ENCODE measurements at places on chromosomes 4 and X.

GRCh38 chr4:51842167-51842553 is 793 bp upstream of the DCUN1D4 start:
- DNase-seq = no peak

- no peak for DNase-seq
Observed at GRCh38 chrX:109936114-109936513, 66.8 kb upstream of the TMEM164 start.

- DNase-seq = no peak
Observed at GRCh38 chr4:140718241-140718952, 37.8 kb downstream of the TBC1D9 start.

DNA sequence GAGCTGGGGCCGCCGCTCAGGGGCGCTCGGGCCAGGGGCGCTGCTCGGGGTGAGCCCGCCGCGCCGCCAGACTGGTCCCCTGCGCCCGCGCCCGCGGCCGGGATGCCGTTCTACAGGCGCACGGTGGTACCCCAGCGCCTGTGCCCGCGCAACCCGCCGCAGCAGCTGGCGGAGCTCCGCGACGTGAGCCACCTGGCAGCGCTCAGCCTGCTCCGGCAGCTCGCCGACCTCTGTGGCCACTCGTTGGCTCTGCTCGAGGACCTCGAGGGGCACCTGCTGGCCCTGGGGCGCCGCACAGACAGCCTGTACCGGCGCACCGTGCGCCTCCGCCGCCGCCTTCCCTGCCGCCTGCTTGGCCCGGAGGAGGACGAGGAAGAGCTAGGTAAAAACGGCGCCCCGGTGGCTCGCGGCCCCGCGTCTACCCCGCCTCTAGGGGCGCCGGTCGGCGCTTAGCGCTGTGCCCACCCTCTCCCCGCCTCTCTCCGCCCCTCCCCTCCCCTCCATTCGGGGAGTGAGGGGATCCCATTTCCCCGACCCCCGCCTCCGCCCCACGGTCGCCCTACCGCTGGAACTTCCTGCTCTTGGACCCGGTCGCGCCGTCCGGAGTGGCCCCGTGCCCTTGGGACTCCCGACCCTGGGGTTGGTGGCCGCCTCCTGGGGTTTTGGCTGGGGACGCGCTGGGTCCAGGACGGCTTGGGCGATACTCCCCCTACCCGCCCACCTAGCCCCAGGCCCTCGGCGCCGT is 513 bp downstream of the NHSL2 start:
- peak; percentile 63 for DNase-seq

DNA sequence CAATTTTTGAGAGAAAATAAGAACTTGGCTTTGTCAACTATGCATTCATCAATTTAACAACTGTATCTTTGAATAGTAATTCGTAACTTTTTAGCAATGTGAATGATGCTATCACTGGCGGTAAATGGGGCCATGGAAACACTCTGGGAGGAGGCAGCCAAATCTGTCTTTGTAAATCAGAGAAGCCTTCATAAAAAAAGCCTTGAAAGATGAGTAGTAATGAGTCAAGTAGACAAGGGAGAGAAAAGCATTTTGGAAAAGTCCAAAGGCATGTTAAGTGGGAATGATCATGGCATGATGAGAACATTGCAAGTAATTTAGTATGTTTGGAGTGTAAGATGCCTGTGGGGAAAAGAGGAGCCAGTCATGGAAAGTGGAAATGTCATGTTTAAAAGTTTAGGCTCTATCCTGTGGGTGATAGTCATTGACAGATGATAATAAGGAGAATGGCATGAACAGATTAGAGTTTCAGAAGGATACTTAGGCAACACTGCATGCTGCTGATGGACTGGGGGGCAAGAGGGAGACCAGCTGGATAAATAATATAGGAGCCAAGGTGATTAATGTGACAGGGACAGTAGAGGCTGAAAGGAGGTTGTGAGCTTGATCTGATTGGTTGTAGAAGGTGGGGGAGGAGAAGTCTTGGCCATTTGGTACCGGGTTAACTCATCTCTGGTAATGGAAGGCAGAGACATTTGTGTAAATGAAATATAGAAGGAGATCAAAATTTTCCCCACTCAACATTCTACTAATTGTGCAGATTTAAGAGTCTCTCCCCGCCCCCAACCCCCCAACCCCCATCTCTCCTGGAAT is 16.3 kb downstream of the SPRY1 start:
- DNase-seq = no peak

DNA sequence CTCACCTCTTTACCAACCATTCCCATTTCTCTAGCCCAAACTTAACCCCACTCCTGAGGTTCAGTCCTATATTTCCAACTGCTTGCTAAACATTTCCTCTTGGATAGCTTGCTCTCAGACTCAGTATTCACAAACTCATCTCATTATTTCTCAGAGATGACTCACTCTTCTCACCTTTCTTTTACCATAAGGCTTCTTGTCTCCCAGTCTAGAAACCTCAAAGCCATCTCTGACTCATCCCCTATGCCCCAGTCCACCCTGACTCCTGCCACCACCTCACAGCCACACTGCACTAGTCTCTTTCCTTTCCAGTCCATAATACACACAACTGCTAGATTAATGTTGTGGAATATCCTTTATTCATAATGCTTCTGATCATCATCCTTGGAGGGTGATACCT is 4.8 kb downstream of the FRMPD3 start:
- DNase-seq = no peak

DNA sequence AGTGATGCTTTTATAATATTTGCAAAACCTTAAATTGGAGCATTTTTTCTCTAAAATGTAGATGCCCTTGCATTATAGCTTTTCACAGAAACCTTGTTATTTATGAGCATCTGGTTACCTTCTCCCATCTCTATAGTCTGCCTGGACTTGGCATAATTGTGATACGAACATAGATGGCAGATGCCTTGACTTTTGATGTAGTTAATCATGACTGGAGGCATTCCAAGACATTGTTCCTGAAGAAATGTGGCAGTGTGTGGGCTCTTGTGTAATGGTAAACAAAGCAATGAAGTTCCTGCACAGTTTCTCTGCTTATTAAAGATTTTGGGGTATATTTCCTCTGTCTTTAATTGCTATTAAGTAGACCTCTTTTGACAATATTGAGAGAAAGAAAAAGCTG is 500.1 kb downstream of the PCDH19 start:
- no peak for DNase-seq

GRCh38 chr4:66602622-66603021 is 932.3 kb upstream of the EPHA5 start:
- no peak for DNase-seq

GRCh38 chrX:103483720-103484119 is 35.6 kb downstream of the RAB40A start:
- DNase-seq = no peak

DNA sequence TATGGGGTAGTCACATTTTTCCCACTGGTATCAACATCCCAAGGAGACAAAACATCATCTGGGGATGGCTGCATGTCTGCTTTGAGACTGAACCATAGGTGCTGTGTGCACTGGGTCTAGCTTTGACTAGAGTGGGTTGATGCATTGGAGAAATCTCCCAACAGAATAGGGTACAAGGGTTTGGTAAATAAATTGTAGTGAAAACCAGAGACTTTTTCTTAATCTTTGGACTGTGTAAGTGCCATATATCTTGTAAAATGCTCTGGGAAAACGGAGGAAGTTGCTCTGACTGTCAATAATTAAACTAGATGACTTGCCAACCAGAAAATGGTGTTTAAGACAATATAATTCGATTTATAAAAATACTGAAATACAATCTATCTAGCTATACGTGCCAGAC is 1064.0 kb upstream of the SLIT2 start:
- no peak for DNase-seq

- DNase-seq = no peak
Observed at GRCh38 chrX:112078606-112079005, 4.0 kb downstream of the TRPC5 start.

GRCh38 chr4:113637823-113638561 is 123.5 kb downstream of the CAMK2D start:
- DNase-seq = no peak

- DNase-seq = no peak
Observed at GRCh38 chrX:44012484-44013096, 39.4 kb upstream of the NDP start.

- DNase-seq = no peak
Observed at GRCh38 chr4:59222221-59222620, 1977.9 kb upstream of the ADGRL3 start.

- DNase-seq = no peak
Observed at GRCh38 chr4:26482508-26483462, 7.5 kb downstream of the CCKAR start.

DNA sequence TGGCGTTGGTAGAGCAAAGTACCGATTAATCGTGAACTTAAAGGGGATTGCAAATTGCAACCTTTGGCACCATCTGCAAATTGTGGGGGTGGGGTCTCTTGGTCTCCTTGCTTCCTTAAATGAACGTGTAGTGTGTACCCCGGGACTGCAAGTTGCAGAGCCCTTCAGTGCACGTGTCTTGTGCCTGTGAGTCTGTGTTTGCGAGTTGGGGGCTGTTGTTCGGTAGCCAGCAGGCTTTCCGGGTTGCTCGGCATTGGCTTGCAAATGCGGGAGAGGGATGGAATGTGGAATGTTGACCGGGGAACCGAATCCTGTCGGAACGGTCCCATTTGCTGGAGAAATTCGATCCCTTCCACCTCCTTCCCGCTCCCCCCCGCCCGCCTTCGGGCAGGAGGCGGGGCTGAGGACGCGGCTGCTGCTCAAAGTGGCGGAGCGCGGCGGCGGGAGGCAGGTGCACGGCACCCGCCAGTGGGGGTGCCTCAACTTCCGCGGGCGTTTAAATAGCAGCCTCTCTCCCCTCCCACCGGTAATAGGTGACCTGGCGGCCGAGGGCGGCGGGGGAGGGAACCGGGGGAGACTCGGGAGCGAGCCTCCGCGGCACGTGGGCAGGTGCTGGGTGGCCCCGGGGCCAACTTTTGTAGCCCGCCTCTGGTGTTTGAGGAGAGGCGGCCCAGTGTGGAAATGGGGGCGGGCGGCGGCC is 1.5 kb downstream of the JADE1 start:
- DNase-seq = peak; percentile 79

GRCh38 chrX:97234471-97235081 is 350.9 kb downstream of the RPA4 start:
- DNase-seq = no peak

DNA sequence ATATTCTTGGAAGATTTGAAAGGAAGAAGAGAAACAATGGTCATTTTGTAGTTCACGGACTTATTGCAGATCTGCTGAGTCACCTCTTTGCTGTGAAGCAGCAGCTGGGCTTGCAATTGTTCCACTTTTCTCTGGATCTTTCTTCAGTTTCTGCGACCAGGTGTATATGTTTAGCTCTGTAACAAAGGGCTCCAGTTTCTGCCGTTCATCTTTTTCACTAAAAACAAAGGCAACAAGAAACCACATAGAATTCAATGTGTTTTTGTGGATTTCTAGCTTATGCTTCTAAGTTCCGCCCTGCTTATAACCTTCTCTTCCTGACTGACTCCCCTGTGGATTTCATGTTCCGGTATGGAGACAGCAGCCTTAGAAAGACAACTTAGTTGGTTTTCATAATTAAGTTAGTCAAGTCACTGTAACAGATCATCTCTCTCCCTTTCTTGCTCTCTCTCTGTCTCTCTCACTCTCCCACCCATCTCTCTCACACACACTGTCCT is 121.6 kb upstream of the EPHA5 start:
- no peak for DNase-seq

GRCh38 chr4:53361451-53361850 is 4.4 kb downstream of the SCFD2 start:
- no peak for DNase-seq

DNA sequence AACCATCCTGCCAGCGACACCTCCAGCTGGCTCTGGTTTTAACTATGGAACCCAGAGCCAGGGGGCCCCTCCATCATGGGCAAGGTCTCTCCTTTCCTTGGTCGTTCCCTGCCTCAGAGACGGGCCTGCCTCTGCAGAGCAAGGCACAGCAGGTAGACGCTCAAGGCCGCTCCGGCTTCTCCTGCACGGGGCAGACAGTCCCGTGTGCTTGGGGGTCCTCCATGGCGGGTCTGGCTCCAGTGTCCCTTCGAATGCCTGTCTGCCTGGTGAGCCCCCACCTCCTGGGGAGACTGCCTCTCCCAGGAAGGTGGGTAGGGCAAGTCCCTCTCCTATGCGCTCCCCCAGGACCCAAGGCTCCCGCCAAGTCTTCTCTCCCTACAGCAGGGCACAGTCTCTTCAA is 71.5 kb downstream of the ACOX3 start:
- no peak for DNase-seq

DNA sequence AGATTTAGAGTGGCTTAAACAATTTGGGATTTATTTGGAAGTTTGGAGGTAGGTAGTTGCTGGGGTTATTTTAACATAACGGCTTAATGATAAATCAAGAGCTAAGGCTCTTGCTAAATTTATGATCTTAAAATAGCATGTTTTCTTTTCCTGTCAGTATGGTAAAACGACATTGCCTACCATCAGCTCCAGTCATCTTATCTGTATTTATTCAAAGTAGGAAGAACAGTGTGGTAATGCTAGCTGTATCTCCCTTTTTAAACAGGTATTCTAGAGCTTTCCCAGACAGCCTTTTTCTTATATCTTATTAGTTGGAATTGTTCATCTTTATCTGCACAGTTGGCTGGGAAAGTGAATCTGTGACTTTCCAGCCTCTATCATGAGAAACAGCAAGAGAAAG is 110.2 kb downstream of the SLC4A4 start:
- DNase-seq = no peak

DNA sequence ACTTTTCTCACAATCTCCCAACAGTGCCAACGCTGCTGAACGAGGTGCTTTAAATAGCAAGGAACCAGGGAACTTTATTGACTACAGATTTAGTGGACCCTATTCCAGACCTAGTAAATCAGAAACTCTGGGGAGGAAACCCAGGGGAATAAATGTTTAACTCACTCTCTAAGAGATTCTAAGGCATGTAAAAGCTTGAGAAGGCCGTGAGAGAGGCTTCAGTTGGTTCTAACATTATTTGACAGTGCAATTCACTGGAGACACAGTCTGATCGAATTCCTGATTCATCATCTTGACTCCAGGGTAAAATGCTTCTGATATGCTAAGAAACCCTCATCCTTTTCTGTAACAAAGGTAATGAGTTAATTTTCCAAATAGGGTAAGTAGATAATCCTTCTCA is 494.4 kb downstream of the KCNIP4 start:
- DNase-seq = no peak

GRCh38 chr4:185870366-185870765 is 58.4 kb upstream of the SORBS2 start:
- DNase-seq = no peak

GRCh38 chrX:48540028-48540375 is 488 bp downstream of the TBC1D25 start:
- peak; percentile 26 for DNase-seq

- no peak for DNase-seq
Observed at GRCh38 chr4:168743601-168744000, 246.7 kb downstream of the PALLD start.

DNA sequence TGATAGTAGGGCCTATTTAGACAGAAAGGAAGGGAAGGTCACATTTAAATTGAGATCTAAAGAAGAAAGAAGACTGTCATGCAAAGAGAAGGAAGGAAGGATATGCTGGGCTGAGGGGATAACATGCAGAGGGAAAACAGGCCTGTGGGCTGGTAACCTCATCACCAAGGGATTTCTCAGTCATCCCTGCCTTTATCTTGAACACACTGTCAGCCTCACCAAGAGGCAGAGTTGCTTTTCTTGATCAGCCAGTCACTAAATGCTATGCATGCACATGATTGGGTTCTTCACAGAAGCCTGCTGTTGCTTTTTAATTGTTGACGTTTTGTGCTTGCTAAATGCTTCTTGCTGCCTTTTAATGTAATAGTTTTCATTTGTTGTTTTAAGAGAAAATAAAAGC is 113.0 kb downstream of the ARHGAP24 start:
- DNase-seq = no peak
